ENCODE measurements at places on chromosomes 6 and 20.

GRCh38 chr6:64310214-64310613 lies 674.6 kb downstream of the PHF3 start:
- no peak for DNase-seq

DNA sequence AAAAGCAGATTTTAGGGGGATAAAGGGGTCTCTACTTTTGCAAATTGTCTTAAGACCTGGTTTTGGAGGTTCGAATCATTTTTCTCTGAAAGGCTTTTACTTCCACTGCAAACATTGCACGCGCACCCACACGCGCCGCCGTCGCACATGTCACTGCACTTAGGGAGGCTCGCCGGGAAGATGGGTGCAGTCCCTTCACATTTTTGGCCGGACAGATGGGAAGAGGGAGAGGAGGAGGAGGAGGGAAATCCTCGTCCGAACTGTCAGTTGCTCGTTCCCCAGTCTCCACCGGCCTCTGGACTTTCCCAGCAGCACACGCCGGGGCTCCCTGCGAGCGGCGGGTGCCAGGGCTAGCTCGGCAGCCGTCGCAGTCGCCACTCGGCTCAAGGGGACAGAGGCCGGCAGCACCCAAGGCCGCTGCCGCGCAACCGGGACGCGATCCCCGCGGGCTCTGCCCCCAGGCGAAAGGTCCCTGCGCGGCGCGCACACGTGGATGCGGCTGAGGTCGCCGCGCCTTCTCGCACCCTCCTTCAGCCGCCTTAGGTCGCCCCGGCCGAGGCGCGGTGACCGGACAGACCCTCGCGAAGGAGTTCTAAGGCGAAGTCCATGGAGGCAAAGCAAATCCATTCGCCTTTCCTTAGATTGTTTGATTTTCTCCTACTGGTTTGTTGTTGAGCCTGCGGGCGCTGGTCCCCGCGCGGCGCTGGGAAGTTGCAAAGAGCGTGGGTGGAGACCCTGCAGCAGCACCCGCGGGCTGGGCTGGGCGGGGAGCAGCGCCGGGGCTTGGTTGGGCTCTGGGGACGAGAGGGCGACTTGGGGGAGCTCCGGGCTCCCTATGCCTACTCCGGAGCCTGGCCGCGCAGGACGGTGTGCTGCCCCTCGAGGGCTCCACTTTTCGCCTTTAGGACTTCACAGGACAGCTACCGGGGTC lies 1.2 kb downstream of the MYB start:
- peak; percentile 34 for DNase-seq

GRCh38 chr6:108966855-108967755 lies 118.9 kb downstream of the ARMC2 start:
- peak; percentile 32 for DNase-seq

DNA sequence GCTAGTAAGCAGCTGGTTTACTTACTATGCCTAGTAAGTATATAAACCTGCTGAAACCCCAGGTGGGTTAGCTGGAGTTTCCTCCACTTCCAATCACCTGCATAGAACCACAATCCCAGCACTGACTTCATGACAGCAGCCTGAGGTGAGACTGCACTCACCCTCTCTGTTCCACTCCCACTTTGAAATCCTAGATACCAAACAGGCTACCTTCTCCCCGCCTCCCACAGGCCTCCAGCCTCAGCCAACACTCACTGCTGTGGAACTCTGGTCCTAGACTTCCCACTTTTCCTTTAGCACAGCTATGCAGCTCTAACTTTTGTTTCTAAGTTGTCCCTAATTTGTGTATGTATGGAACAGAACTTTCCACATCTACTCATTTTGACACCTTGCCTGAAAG lies 149.7 kb upstream of the ARID1B start:
- no peak for DNase-seq

DNA sequence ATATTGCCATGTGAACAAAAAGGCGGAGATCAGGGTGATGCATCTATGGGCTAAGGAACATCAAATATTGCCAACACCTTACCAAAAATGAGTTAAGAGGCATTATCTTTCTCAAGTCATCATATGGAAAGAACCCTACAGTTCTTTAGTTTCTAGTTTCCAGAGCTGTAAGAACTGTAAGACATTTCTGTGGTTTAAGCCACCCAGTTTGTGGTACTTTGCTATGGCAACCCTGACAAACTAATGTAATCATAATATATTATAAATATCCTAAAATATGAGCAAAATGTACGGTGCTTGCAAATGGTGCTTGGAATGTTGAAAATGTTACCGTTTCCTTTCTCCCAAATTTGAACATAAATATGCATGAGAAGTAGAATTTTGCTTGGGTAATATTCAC lies 349.6 kb downstream of the PHF3 start:
- no peak for DNase-seq

- DNase-seq = no peak
These were observed 24.0 kb downstream of the ADA start for GRCh38 chr20:44627364-44628010.

DNA sequence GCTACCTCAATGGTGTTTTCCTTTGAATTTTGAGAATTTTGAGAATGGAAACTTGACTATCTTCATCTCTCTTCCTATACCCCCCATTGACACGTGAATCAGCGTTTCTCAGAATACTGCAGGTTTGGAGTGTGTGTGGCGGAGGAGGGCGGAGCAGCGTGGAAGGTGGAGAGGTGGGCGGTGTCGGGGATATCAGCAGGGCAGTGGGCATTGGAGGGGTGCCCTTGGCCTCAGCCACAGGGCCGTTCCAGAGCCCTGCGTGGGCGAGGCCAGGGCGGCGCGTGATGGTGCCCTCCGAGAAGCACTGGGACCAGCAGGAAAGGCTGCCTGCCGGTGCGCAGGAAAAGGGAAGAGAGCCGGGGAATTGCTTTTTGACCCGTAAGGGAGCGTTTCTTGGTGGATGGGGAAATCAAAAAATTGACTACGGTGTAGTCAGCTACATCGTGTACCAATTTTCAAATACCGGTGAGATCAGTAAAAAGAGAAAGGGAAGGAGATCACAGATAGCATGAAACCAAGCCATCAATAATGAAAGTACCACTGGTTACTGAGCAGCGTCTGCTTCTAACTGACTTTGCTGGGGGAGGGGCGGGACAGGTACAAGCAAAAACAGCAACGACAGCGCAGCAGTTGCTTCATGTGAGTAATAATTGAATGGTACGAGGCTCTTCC lies 82.7 kb upstream of the DUSP22 start:
- DNase-seq = peak; percentile 46

DNA sequence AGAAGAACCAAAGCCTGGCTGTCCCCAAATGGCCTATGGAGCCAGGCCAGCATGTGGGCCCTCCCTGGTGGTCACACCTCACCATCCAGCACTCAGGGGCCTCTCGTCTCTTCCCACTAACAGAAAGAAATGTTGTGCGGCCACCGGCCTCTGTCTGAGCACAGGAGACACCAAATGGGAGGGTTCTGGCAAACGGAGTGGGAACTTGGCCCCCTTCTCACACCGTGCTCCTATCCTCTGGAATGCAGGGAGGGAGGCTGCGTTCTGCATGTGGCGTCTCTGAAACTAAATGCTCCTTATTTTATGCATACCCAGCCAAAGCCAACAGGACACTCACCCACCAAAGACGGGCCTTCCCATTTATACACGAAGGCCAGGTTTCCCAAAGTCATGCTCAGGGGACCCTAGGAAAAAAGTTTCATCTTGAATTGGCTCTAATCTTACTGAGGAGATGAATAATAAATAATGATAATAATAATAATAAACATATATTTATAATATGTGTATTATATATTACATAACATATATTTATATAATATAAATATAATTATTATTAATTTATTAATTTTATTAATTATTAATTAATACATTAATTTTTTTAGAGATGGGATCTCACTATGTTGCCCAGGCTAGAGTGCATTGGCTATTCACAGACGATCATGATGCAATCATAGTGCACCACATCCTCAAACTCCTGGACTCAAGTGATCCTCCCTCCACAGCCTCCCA lies 102.4 kb downstream of the FOXF2 start:
- no peak for DNase-seq

DNA sequence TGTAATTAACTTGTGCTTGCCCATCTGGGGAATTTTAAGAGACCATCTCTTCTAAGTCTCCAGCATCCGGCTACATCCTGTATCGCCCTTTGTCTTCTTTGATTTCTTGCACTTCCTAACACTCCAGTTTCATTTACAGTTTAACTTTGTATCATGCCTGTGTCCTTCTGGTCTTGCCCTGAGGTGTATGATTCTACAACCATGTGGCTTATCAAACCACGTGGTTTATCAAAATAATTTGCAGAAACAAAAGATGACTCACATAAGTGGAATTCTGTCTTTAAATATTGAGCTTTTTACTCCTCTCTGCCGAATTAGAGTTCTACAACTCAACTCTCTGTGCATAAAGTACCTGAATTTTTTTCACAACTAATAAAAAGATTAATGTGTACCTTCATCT lies 580.7 kb downstream of the KIF16B start:
- DNase-seq = no peak

GRCh38 chr6:11953641-11954040 lies 58.5 kb upstream of the HIVEP1 start:
- DNase-seq = no peak

- no peak for DNase-seq
These were observed 107.8 kb downstream of the COL19A1 start for GRCh38 chr6:69974193-69974592.

GRCh38 chr6:46510651-46511050 lies 19.4 kb upstream of the RCAN2 start:
- no peak for DNase-seq

GRCh38 chr6:134719911-134720310 lies 230.0 kb downstream of the ALDH8A1 start:
- no peak for DNase-seq

- DNase-seq = no peak
These were observed 62.0 kb upstream of the CD93 start for GRCh38 chr20:23147964-23148730.

- DNase-seq = no peak
These were observed 37.6 kb upstream of the TENT5A start for GRCh38 chr6:81790034-81790433.

- DNase-seq = no peak
These were observed 14.7 kb downstream of the CYP39A1 start for GRCh38 chr6:46637933-46638332.

DNA sequence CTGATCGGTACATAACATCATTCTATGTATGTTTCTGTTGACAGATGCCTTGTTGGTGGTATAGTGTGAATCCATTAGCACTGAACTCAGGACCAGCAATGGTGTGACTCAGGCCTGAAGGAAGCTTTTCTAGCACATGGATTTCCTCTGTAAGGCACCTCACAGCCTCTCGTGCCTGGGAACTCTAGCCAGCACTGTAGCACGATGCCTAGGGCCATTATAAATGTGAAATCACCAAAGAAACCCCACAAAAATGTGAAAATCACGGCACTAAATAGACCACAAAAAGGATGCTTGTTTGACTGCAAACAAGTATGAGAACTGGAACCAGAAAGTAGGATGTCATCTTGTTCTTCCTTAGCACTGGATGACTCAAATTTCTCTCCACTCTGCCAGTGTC lies 63.7 kb upstream of the NKX2-2 start:
- DNase-seq = no peak
